ENCODE measurements at places on chromosomes 4 and X. TPM values are rescaled to one million over a fixed set of nuclear protein-coding genes. Genes with fewer than 3 reads are reported as not detected.

The PCYT1B gene
- 0.04 TPM for total RNA-seq

The PHEX gene
- 1.3 TPM for total RNA-seq

The SLC38A5 gene
- not detected for total RNA-seq

The KIAA1210 gene
- total RNA-seq: 0.87 TPM

The INPP4B gene
- not detected for total RNA-seq

DNA sequence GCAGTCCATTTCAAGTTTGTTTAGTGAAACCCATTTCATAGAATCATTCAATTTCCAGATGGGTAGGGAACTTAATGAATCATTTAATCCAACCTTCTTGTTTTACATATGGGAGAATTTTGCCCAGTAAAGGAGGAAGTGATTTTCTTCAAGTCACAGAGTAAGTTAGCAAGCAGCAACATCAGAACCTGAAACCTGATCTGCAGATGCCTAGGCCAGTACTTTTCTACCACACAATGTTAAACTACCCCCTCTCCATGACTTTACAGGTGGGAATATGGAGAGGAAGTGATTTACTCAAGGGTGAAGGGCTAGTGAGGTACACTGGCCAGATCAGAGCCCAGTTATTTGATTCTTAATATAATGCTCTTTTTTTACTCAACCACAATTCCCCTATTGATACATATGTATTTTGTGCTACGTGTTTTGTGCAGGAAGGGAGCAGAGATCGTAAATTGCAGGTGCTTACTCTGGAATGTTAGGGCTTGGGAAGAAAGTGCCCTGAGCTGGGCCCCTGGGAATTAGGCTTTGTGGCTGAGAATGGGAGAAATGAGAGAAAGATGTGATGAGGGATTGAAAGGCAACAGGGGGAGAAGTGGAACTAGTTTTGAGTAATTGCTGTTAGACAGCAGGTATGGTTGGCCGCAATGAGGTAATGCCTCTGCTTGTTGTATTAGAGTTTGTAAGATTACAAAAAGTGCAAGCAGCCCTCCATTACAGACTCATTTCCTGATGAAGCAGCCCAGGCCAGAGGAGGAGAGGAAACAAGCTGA lies 6.8 kb downstream of the LHFPL1 start:
- no peak for DNase-seq

DNA sequence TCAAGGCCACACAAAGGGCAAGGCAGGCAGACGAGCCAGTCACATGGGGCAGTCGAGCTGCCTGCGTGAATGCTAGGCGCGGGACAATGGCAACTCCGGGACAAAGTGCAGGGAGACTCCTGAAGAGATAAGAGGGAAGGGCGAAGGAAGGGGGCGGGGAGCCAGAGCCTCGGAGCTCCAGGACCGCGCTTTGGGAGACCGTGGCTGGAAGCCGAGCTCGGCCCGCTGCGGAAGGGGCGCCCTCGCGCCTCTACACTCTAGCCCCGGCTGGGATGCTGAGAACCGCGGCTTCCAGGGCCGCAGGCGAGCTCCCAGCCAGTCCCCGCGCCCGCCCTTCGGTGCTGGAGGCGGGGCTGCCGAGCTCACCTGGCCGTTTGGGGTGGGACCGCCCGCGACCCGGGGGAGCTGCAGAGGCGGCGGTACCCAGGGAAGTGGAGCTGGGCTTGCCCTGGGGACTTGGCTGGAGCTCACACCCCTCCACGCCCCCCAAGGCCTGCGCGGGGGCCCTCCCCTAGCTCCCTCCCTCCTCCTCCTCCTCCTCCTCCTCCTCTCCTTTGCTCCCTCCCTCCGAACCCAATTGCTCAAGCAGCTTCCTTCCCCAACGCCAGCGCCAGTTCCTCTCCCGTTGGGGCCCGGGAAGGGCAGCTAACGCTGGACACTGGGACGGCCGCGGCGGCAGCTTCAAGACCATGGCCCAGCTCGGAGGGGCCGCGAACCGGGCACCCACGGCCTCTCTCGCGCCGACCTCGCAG lies at the start of gene SOWAHD:
TSS of gene SOWAHD (plus strand) at position 610 of the 752 bp plus-strand sequence. CDS start at position 690, 80 bp downstream.
- no peak for DNase-seq

- DNase-seq: no peak
These were observed 3.7 kb upstream of the CCNQ start for GRCh38 chrX:153602601-153603000.

DNA sequence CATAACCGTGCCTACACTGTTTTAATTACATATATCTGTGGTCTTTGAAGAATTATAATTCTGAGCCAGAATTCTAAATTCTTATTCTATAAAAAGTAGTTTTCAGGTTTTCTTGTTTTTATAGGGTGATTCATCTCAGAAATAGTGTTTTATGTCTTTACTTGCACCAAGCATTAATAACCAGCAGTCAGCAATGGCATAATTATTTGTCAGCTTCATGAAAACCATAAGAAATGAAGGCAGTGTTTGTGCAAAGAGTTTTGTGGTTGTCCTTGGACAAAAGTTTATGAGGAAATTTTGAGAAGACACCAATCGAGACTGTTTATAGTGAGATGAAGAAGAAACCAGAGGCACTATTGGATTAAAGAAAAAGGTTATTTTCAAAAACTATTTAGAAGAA lies 37.2 kb downstream of the EDNRA start:
- no peak for DNase-seq

DNA sequence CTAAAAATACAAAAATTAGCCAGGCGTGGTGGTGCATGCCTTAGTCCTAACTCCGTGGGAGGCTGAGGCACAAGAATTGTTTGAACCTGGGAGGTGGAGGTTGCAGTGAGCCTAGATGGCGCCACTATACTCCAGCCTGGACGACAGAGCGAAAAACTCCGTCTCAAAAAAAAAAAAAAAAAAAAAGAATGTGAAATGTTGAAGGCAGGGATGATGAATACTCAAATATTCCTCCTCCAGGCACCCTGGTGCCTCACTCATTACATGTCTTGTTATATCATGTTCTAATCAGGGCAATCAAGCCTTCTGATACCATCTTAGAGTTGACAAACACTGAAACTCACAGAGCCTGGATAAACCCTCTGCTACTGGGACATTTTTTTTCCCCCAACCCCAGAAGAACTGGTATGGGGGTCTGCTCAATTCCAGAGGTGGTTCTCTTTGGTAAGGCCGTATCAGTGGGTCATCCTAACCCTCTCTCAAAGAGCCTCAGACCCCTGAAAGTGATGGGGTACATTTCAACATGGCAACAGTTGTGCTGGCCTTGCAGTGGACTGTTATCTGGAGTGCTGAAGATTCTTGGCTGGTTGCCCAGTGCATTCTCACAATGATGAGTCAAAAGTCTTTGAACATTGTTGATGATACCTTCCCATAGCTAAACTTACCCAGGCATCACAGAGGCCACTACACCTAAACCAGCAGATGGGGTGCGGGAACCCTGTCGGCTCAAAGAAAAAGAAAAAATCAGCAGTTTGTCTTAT lies 2.4 kb upstream of the SH3KBP1 start:
- peak; percentile 69 for DNase-seq

DNA sequence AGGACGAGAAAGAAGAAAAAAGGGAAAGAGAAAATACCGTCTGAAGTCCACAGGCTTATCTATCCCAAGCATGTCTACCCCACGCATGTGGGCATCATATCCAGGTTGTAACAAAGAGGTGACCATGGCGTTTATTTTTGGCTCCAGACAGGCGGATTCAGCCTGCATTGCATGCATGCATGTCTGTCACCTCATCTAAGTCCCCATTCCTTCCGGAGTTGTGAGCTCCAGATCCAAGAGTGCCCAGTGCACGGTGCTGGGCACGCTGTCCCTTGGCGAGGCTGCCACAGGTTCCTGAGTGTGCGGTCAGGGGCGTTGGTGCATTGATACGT lies 905 bp upstream of the GALNTL6 start:
- DNase-seq: no peak

DNA sequence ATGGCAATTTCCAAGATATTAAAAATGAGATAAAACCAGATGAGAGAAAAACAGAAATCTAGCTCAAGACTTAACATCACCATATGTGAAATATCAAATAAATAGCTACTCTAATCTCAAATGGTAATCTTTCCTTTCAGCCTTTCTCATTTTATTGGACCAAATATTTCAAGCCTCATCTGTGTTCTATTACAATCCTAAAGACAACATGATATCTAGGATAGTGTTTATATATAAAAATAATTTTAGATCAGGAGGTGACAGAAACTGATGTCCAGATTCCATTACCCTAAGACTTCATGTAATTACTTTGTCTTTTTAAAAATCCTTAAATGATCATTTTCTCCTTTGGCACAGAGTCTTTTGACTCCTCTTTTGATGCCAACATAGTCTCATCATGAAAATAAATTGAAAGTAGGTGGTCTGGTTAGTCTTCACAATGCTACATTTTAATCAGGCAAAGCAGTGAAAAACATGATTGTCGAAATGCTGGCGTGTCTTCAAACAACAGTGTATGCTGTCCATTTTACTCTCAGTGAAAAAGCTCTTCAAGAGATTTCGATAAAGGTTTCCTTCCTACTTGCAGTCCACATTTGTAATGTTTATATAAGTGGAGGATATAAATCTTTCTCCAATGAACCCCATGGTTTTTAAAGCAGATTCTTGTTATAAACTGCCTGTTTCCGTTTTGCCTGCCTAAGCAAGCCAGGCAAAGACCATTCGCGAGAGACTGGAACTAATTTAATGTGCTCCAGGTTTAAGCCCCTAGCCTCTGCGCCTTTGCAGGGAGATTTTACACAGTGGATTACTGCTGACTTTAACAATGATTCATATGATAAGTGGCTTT lies 169.8 kb downstream of the SCFD2 start:
- no peak for DNase-seq

- no peak for DNase-seq
These were observed 665.0 kb downstream of the SH3BGRL start for GRCh38 chrX:81866873-81867272.

- no peak for DNase-seq
These were observed 332.5 kb upstream of the ZFP42 start for GRCh38 chr4:187663076-187663475.

- no peak for DNase-seq
These were observed 166.1 kb downstream of the BCOR start for GRCh38 chrX:39931529-39932282.

DNA sequence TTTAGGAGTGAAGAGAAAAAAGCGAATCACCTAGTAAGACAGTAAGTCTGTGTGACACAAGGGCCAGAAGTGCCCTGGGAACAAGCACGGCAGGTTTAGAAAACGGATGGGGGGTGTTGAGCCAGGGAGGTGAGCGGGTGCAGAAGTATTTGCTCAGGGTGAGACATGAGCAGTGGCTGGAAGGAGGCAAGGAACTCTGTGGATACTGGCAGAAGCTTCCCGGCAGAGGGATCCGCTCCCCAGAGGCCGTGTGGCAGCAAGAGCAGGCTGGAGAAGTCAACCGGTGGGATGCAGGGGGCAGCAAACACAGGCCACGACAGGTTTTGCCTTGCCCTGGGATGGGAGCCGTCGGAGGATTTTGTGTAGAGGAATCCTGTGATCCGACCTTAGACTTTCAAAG lies 2.3 kb upstream of the UVSSA start:
- DNase-seq: no peak

DNA sequence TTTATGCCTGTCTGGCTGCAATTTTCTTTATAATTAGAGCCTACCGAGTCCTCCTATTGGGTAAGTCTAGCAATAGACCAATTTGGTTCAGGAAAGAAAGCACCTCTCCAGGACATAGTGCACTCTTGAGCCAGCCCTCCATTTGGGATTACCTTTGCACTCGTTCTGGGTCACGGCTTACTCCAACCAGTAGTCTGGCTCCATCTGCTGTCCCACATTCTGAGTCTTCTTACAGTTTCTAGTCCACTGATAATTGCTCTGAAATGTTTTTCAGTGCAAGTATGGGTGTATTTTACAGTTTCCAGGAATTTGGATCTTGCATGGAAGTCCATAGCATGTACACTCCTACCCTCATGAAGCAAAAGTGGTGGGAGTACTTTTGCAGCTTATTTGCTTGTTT lies 34.8 kb upstream of the USP51 start:
- no peak for DNase-seq

DNA sequence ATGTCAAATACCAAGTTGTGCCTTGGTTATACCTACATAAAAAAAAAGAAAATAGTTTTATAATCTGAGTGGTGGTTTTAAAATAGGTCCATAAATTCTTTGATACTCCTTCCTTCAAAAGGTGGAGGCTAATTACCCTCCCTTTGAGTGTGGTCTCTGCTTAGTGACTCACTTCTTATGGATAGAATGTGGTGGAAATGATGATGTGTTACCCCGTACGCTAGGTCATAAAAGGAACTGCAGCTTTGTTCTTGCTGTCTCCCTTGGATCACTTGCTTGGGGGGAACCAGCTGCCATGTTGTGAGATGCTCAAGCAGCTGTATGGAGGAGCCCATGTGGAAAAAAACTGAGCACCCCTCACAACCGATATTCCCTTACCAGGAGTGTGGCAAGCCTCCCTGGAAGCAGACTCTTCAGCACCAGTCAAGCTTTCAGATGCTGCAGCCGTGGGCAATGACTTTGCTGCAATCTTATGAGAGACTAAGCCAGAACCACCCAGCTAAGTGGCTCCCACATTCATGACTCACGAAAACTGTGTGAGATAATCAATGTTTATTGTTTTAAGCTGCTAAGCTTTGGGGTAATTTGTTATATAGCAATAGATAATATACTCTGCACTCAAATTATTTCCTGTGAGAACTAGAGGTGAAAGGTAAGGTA lies 195.0 kb upstream of the GATB start:
- DNase-seq: no peak

- peak; percentile 10 for DNase-seq
These were observed 110.3 kb upstream of the PTPN13 start for GRCh38 chr4:86483773-86484172.

DNA sequence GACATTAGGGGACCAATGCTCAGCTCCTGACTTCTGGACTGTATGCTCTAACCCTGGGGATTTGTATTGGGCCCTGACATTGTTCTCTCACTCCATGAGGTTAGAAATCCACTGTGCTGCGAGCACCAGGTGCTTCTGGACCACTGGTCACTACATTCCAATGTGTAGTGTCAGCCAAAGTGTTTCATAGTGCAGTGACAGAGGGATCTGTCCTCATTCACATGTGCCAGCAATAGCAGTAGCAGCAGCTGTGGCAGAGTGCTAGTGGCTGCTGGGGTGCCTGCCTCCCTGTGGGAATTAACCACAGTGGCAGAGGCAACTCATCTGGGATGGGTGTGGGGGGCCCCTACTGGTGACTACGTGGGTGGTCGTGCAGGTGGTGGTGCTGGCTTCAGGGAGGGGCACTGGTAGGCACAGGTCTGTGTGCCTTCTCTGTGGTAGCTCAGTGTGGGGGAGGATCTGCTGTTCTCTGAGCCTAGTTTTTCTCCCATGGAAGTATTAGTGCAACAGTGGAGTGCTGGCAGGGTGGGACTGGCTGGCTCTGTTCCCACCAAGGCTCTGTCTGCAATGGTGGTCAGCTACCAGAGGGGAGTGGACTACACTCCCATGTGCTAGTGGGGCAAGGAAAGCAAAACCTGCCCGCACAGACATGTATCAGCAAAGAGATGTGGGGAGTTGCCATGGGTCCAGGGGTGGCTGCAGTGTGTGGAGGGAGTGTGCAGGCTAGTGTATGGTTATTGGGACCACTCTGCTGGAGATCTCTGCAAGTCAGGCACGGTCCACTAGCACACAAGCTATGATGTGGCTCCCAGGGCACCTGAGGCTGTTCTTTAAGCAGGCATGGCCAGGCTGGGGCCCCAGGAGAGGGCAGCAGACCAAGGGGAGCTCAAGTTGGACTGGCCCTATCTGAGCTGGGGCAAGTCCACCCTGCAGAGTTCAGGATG lies 78.5 kb downstream of the SCLT1 start:
- DNase-seq: no peak
